ENCODE measurements at places on chromosomes 1 and 21.

- DNase-seq: peak; percentile 37
Observed at GRCh38 chr1:237287876-237288521, 246.0 kb downstream of the RYR2 start.

DNA sequence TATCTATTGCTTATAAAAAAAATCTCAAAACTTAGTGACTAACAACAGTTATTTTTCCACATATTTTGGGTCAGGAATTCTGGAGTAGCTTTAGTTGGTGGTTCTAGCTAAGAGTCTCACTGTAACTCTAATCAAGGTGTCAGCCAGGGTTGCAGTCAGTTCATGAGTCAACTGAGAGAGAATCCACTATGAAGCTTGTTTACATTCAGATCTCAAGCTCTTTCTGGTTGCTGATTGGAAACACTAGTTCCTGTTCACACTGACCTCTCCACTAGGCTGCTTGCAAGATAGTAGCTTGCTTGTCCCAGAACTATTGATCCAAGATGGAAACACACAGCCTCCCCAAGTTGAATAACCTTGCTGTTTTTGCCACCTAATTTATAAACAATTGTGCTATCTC is 1192.1 kb upstream of the B3GALT2 start:
- DNase-seq: no peak

GRCh38 chr1:71438626-71439025 is 357.8 kb upstream of the ZRANB2 start:
- no peak for DNase-seq

GRCh38 chr1:48710915-48711314 is 65.8 kb downstream of the BEND5 start:
- DNase-seq: no peak

- DNase-seq: no peak
Observed at GRCh38 chr21:14866859-14867765, 197.7 kb downstream of the NRIP1 start.

GRCh38 chr1:164785841-164786534 is 227.0 kb downstream of the PBX1 start:
- DNase-seq: peak; percentile 53

- peak; percentile 26 for DNase-seq
Observed at GRCh38 chr1:223700942-223701637, 11.2 kb upstream of the CAPN2 start.

DNA sequence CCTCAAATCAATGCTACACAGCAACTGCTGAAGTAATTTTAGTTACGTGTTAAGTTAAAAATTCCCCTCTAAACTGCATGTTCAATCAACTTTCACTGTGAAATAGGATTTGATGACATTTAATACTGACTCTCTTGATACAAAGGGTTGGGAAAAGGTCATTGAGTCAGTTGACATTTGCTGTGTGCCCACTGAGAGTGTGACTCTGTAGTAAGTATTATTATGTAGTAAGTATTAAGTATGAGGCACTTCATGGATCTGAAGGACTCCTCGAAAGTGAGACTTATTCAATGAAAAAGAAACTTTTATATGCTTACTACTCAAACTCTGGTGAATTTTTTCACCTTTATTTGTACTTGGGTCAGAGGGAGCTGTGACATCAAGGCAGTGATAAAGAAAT is 83.1 kb upstream of the S1PR1 start:
- no peak for DNase-seq

GRCh38 chr1:235648954-235649367 is 623 bp downstream of the GNG4 start:
- peak; percentile 81 for DNase-seq

DNA sequence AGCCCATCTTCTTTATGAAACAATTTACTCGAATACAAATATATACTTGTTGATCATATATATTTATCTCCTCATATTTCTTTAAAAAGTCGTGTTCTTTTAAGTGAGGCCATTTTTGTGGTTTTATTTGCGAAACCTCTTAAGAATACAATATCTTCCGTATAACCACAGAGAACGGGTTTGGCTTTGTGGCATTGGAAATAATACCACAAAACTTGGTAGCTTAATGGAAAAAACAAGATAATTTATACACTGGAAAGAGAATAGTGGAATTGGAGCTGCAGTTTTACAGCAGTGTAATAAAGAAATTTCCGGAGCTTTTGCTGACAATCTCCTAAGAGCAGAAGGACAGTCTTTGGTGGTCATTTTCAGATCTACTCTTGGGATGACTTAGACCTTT is 29.4 kb downstream of the PTGFR start:
- no peak for DNase-seq

GRCh38 chr1:155466996-155467395 is 95.6 kb downstream of the ASH1L start:
- DNase-seq: no peak

- peak; percentile 90 for DNase-seq
Observed at GRCh38 chr1:28882009-28882628, 32.2 kb upstream of the EPB41 start.

DNA sequence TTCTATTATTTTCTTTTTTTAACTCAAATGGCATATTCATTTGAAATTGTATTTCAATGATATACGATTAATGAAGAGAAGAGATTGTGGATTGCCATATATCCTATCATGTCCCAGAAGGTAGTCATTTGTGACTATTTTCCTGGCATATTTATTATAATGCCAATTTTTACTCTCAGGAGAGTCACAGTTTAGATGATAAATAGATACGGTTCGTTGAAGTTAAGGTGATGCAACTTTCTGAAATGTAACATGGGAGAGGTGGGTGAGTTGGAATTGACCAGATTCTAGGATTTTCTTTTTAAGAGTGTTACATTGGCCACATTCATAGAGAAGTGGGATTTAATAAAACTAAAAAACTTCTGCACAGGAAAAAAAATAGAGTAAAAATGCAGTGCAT is 1138.5 kb downstream of the NCAM2 start:
- DNase-seq: no peak

GRCh38 chr21:29382030-29382654 is 83.4 kb downstream of the BACH1 start:
- no peak for DNase-seq

DNA sequence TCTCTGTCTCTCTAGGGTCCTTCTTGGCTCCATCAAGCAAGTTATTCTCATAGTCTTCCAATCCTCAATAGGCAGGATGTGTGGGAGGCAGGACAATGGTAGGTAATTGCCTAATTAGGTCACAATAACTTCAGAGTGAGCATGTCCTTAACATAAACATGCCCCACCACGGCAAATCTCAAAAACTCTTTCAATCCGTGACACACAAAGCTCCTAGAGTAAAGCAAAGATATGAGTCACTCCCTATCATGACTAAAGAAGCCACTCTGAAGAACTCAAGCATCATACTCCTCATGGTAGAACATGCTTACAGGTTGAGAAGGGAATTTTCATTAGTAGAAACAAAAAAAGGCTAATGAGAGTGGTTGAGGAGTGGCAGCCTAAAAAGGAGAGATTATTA is 4.9 kb downstream of the HAO2 start:
- no peak for DNase-seq

DNA sequence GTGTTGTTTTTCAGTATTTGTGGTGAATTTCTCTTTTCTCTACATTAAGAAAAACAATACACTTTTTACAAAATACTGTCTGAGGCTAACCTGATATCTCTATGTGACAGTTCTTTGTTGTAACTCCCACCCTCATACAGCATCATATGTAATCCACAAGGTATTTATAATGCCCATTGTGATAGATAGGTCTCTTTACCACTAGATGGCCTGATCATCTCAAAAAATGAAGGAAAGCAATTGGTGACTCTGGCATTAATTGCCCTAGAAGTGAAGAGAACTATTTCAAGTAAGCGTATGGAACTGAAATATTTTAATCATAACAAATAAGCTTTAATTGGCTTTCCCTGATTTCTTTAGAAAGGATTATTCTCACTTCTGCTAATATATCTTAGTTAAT is 36.2 kb upstream of the HFM1 start:
- DNase-seq: peak; percentile 10

GRCh38 chr1:50111503-50111902 is 2.8 kb downstream of the ELAVL4 start:
- peak; percentile 43 for DNase-seq

- peak; percentile 73 for DNase-seq
Observed at GRCh38 chr1:245091818-245092637, 62.8 kb upstream of the KIF26B start.

DNA sequence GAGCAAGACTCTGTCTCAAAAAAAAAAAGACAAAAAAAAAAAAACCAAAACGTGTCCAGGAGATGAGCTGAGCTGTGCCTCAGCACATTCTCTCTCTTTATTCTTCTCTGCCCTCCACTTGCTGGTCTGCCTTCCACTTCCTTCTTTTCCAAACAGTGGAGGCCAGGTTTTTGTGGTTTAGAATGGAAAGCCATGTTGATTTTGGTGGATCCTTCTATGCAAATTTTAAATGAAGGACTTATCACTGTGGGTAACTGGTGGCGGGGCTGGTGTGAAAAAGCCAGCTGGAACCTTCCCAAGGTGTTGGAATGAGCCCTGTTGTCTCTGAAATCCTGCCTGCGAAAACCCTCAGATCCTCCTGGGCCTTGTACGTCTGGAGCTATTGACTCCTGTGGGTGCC is 61.9 kb downstream of the PTPRU start:
- DNase-seq: no peak

GRCh38 chr1:112692681-112693080 is 14.2 kb downstream of the RHOC start:
- no peak for DNase-seq

DNA sequence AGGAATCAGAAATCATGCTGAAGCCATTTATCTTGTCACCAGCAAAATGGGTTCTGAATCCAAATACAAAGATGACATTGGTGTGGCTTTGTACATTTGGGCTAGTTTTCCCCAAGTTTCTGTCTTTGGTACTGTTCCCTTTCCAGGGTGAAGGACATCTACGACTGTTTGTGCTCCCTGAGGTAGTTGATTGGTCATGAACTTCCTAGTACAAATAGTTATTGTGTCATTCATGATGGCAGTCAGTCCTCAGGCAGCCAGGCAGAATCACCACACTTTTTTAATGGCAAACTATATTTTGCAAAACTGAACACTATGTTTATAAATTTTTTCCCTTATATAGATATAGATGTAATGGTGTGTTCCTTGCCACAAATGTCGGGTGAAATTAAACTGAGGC is 46.0 kb downstream of the CEP350 start:
- DNase-seq: no peak

DNA sequence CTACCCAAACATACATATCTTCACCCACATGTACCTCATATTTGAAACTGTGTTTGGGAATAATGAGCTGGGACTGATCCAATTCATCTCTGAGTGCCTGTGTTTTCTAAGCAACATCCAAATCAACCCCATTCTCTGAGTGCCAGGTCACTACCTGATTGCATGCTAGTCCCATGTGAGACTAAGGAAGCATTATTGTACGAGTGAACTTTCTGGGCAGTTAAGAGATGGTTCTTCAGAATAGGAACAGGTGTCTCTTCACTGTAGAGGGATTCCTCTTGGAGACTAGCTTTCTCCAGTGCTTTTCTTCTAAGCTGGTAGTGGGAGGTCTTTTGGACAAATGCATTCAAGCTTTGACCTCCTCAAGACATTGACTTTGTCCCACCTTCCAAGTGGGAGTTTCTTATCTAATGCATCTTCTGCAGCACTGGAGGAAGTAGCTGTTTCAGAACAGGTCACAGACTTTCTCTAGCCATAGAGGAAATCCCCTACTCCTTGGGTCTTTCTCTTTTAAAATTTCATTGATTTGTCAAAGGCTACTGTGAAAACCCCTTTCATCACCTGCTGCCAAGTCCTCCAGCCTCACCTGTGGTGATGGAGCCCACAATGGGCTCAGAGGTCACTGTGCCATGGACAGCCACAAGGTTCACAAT is 172.0 kb upstream of the KIAA0040 start:
- DNase-seq: no peak

DNA sequence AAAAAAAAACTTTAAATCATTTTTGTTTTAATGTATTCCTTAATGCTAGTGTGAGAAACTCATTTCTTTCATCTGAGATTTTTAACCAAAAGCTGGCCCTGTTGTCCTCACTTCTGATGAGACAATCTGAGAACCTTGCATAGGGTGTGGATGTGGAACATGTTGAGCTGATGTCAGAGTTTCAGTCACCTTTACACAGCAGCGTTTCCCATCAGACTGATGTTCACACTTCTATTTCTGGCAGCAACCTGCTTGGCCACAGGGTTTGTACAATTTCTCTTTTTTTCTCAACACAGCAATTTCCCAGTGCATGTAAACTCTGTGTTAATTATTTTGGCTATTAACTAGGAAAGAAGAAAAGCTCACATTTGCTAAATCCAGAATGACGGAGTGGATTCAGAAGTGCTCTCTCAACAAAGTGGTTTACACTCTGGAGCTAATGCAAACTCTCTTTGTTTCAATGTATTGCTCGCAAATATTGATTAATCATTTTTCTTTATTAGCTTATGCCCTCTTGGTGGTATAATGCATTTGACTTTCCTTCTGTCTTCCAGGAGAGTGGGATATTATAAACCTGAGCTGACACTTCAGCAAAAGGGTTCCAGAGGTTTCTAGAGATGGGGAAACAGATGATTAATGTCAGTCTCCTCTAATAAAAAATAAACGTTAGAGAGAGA is 70.5 kb upstream of the HSPA13 start:
- DNase-seq: no peak

DNA sequence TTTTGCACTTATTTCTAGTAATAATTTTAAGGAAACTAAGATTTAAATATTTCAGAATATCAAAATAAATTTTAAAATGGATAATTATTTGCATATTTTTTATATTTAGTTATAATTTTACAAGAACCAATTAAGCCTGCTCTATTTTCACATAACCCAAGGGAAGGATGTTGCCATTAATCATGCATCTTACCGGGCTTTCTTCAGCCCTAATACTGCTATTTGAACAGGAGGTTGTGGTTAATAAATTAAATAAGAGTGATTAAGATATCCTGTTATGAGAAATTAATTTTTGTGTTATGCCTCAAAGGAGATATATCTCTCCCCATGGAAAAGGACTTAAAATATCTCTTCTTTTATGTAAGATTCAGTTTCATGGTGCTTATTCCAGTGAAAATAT is 1415.8 kb upstream of the B3GALT2 start:
- DNase-seq: no peak

- DNase-seq: no peak
Observed at GRCh38 chr1:54340878-54341277, 65.3 kb downstream of the SSBP3 start.

GRCh38 chr1:1098681-1099421 is 17.0 kb downstream of the C1orf159 start:
- no peak for DNase-seq

- peak; percentile 38 for DNase-seq
Observed at GRCh38 chr1:207034208-207034607, 1.7 kb upstream of the C1orf116 start.

DNA sequence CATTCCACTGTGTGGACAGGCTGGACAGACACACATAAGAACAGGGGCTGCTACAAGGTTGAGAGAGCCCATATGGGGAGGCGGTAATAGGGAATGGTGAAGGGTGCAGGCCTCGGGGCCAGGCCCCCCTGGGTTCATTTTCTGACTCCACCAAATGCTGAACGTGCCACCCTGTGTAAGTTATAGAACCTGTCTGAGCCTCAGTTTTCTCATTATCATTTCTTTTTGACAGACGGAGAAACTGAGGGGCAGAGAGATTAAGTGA is 569.5 kb downstream of the PTPRU start:
- DNase-seq: no peak
